ENCODE measurements at places on chromosomes 3 and 15. TPM values are rescaled to one million over a fixed set of nuclear protein-coding genes. Genes with fewer than 3 reads are reported as not detected.

GOLGA6A gene
- 0.06 TPM for polyA plus RNA-seq

GABRR3 gene
- polyA plus RNA-seq: not detected

USP50 gene
- 1.3 TPM for polyA plus RNA-seq

ROBO1 gene
- polyA plus RNA-seq: 95.9 TPM

CRYGS gene
- polyA plus RNA-seq: 6.5 TPM

SLC28A1 gene
- polyA plus RNA-seq: 0.23 TPM

GRCh38 chr3:185966655-185967054 is 28.8 kb upstream of the TRA2B start:
- no peak for DNase-seq

- no peak for DNase-seq
Measured at GRCh38 chr15:65521350-65521749, 3.9 kb upstream of the DPP8 start.

DNA sequence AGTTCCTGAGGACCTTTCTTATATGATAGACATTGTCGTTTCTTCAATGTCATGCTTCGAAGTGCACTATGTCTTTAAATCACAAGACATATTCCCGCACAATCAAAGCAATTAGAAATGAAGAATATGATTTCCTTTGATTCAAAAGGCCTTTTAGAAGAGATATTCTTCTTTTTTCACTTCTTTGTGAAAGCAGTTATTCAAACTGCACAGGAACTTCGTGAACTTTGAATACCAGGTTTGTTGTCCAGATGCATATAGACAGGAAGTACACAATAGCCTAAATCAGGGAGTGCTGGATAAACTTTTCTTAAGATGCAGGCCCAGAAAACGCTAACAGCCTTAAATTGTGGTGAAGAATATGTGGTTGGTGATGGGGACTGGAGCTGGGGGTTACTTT is 591.1 kb upstream of the NAALADL2 start:
- no peak for DNase-seq

GRCh38 chr3:40104441-40104840 is 205.1 kb upstream of the EIF1B start:
- DNase-seq: no peak

DNA sequence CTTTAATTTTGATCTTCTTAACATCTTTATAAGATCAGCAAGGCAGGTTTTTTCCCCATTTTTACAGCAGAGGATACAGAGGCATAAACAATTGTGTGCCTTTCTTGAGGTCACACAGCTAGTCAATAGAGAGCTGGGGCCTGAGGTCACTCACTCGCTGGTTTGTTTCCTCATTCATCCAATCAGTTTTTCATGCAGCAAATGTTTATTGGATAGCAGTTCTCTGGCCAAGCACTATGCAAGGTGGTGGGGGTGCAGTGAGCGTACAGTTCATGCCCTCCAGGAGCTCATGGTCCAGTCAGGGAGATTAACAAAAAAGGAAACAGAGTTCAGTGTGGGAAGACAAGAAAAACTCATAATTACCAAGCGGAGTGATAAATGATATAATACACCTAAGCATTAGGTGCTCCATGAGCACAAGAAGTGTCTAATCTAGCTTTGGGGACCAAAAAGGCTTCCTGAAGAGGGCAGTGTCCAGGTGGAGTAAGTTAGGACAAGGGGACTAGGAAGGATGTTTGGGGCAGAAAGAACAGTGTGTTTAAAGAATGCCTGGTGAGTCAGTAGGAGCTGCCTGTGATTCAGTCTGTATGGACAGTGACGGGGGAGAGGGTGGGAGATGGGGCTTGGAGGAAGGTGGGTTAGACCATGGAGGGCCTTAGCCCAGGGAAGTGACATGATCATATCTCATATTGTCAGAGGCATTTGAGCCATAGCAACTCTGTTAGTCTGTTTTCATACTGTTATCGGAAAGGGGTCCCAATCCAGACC is 29.3 kb downstream of the MAP2K5 start:
- DNase-seq: no peak

- no peak for DNase-seq
Measured at GRCh38 chr3:124553178-124553577, 177.1 kb upstream of the UMPS start.

- DNase-seq: no peak
Measured at GRCh38 chr15:91099616-91099994, 452 bp upstream of the SV2B start.

DNA sequence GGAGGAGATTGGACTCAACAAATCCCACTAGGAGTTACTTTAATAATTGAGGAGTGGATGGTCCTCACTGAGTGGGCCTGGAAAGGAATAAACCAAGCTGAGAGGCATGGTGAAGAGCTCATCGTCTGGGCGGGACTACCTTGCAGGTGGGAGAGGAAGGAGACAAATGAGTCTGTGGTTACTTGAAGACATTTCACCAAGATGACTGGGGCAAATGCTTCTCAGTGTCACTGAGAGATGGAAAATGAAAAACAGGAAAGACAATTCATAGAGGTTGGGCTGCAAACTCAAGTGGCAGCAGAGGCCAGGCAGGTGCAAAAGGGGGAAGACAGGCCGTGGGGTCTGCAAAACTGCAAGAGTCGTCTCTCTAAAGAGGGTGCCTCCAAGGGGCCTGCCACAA is 1.5 kb upstream of the ARHGAP31 start:
- DNase-seq: no peak

DNA sequence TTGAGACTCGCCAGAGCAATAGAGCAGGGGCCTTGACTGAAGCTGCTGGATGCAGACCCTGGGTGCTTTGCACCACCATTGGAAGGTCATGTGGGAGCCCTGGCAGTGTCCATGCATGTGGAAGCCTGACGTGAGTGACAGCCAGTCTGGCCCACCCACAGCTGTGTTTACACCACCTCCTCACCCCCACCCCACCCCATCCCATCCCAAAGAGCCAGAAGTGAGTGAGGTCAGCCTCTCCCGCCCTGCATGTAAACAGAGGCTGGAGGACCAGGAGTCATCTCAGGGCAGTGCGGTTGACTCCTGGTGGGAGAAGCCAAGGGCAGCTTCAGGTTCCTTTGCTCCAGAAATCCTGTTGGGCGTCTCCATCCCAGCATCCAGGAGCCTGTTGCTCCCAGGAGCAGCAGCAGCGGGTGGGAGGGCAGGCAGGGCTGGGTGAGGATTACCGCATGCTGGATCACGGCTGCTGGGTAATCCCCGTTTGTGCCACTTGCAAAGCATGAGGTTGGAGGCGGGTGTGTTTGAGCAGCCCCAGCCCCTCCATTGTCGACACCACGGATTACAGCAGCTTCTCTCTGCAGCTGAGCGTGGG is 44.6 kb downstream of the CORO2B start:
- no peak for DNase-seq

- DNase-seq: no peak
Measured at GRCh38 chr3:16332904-16333426, 68.0 kb downstream of the OXNAD1 start.

- no peak for DNase-seq
Measured at GRCh38 chr15:85704066-85704465, 90.7 kb downstream of the KLHL25 start.

DNA sequence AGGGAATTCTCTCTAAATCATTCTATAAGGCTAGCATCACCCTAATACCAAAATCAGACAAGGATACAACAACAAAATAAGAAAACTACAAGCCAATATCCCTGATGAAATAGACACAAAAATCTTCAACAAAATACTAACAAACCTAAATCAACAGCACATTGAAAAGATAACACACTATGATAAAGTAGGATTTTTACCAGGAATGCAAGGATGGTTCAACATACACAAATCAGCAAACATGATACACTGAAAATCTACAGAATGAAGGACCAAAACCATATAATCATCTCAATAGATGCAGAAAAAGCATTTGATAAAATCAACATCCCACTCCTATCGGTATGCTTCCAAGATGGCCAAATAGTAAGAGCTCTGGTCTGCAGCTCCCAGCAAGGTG is 39.5 kb downstream of the ALDH1A2 start:
- no peak for DNase-seq

DNA sequence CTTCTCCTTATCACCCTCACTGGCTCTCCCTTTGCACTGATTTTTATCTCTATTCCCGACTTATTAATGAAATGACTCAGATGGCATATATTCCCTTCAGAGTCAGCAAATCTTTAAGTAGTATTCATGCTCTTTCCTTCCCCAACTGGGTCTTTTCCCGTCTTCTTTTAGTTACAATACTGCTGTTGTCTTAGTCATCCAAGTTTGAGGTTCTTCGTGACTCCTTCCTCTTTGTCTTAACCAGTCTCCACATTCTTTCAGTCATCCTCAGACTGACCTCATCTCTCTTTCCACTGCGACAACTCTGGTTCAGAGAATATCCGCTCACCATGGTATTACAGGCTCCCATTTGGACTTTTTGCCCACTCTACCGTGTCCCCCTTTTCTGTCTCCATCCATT is 12.4 kb downstream of the WDR5B start:
- no peak for DNase-seq

GRCh38 chr3:12991481-12991837 is 81.8 kb downstream of the IQSEC1 start:
- no peak for DNase-seq

DNA sequence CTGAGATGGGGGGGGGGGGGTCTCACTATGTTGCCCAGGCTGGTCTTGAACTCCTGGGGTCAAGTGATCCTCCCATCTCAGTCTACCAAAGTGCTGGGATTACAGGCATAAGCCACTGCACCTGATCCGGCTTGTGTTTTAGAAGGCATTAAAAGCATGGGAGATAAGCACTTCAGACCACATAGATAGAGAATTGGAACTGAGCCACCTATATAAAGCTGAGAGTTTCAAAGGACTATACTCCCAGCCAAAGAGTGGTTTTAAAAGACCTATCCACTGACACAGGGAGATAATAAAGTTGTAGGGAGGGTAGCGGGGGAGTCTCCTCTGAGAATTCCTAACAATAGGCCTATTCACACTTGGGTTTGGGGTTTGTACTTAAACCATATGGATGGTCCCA is 34.8 kb downstream of the DENND4A start:
- no peak for DNase-seq

GRCh38 chr3:186137051-186137685 is 28.3 kb upstream of the ETV5 start:
- no peak for DNase-seq

DNA sequence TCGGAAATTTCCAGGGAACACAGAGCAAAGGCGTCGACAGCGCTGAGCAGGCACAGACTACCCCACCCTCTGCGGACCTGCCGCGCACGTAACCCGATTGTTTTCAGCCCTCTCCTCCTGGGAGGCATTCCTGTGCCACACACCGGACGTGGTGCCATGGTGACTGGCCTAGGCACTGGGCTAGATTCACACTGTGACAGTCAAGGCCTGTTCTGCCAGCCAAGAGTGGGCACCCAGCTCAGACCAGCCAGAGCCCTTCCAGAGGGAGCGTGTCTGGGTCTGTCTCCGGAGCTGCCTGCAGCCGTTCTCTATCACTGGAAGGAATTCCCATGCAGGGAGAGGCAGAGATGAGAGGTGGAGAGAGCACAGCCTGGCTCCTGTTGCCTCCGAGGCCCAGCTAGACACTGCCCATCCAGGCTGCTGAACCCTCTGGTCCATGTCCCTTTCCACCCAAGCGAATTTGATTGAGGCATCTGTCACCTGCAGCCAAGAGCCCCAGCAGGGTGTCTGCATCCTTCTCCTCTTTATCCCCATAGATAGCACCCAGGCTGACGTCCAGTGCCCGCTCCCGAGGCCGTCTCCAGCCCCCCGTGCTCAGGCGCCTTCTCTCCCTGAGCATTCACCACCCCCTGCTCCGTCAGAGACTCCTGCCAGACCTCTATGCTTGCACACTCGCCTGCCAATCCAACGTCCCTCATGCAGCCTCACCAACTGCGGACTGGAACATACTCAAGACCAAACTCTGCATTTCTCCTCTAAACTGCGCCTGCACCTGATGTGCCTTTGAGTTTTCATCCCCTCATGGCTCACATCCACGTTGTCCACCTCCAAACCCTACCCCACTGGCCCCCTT is 267.5 kb downstream of the OCA2 start:
- no peak for DNase-seq
